ENCODE measurements at places on chromosomes 5 and 9. TPM values are rescaled to one million over a fixed set of nuclear protein-coding genes. Genes with fewer than 3 reads are reported as not detected.

Gene SYK
- 19.2 TPM for total RNA-seq

Gene AQP7
- 498 TPM for total RNA-seq

Gene ANKRD20A1
- 2.6 TPM for total RNA-seq

Gene OR13C5
- total RNA-seq: not detected

Gene SPATA31C1
- not detected for total RNA-seq

Gene STPG3
- total RNA-seq: not detected

Gene VAV2
- total RNA-seq: 6.8 TPM

Gene TMEM174
- not detected for total RNA-seq

Gene EGFLAM
- total RNA-seq: 194 TPM

Gene IL9
- total RNA-seq: not detected

Gene SAXO1
- not detected for total RNA-seq

Gene CD74
- total RNA-seq: 397 TPM

Gene IFNA1
- total RNA-seq: not detected

Gene FOXD4L5
- total RNA-seq: not detected

Gene SLC6A19
- not detected for total RNA-seq

Gene IGFBPL1
- total RNA-seq: not detected

Gene IFNA13
- total RNA-seq: not detected

Gene VLDLR
- total RNA-seq: 15.0 TPM

Gene NSG2
- total RNA-seq: not detected

All from subcutaneous adipose tissue (tissue), 4 donors.